Endodermal cell (in vitro differentiated cells): ENCODE measurements at places on chromosomes 7 and 10. TPM values are rescaled to one million over a fixed set of nuclear protein-coding genes. Genes with fewer than 3 reads are reported as not detected.

COL17A1 gene
- total RNA-seq, result 1.1 and 1.7 TPM in 2 replicates

IFIT1B gene
- not detected in 2 replicates for total RNA-seq

CPA1 gene
- not detected in 2 replicates for total RNA-seq

ASIC3 gene
- 1.2 to 2.5 TPM (median 2.2 TPM) in 3 replicates for total RNA-seq

SPDYE16 gene
- not detected in 3 replicates for total RNA-seq

OR9A2 gene
- total RNA-seq, result not detected in 2 replicates

NRP1 gene
- 22.1 and 30.6 TPM in 2 replicates for total RNA-seq

ANXA11 gene
- total RNA-seq, result 120 to 138 TPM (median 134 TPM) in 3 replicates

CCL24 gene
- total RNA-seq, result not detected in 3 replicates

MMD2 gene
- total RNA-seq, result not detected in 3 replicates

GIMAP4 gene
- 0.33 TPM in 1 of 2 replicates, not detected in the other for total RNA-seq

HECW1 gene
- 3.8 and 4.6 TPM in 2 replicates for total RNA-seq

HYAL4 gene
- 0.52 to 1.2 TPM (median 0.86 TPM) in 3 replicates for total RNA-seq

TPST1 gene
- 40.6 and 43.8 TPM in 2 replicates for total RNA-seq

CYP2C19 gene
- 0.22 TPM in 1 of 2 replicates, not detected in the other for total RNA-seq

OR2A2 gene
- not detected in 2 replicates for total RNA-seq

SGMS1 gene
- total RNA-seq, result 14.3 and 15.3 TPM in 2 replicates

EPHA1 gene
- 54.4 to 70.9 TPM (median 70.0 TPM) in 3 replicates for total RNA-seq

GPR158 gene
- 0.06 to 0.19 TPM (median 0.09 TPM) in 3 replicates for total RNA-seq

AS3MT gene
- 10.2 and 11.8 TPM in 2 replicates for total RNA-seq

CRTAC1 gene
- total RNA-seq, result 0.13 to 0.28 TPM (median 0.17 TPM) in 3 replicates

TMEM184A gene
- 4.6 to 5.7 TPM (median 4.9 TPM) in 3 replicates for total RNA-seq

IFT22 gene
- total RNA-seq, result 30.0 to 48.2 TPM (median 44.0 TPM) in 3 replicates

TMEM213 gene
- total RNA-seq, result not detected in 3 replicates

SLC13A1 gene
- total RNA-seq, result not detected in 3 replicates

C10orf95 gene
- total RNA-seq, result 0.40 to 0.93 TPM (median 0.61 TPM) in 3 replicates

CPA2 gene
- 0.32 to 0.70 TPM (median 0.66 TPM) in 3 replicates for total RNA-seq

NPFFR1 gene
- 0.02 TPM in 1 of 2 replicates, not detected in the other for total RNA-seq

VGF gene
- 0.40 TPM in 1 of 3 replicates, not detected in the others for total RNA-seq

PNLIPRP3 gene
- total RNA-seq, result not detected in 2 replicates

EIF5AL1 gene
- total RNA-seq, result 0.22 and 0.23 TPM in 2 replicates

TRIL gene
- total RNA-seq, result 3.3 TPM in 2 replicates

GDF2 gene
- total RNA-seq, result not detected in 2 replicates

CYP3A4 gene
- total RNA-seq, result not detected in 3 replicates

ANKRD30A gene
- not detected in 3 replicates for total RNA-seq

SLC16A12 gene
- 2.3 and 2.4 TPM in 2 replicates for total RNA-seq

CLCN1 gene
- 0.53 TPM in 1 of 2 replicates, not detected in the other for total RNA-seq

PDE6C gene
- not detected in 2 replicates for total RNA-seq

CLRN3 gene
- total RNA-seq, result not detected in 2 replicates

RBM20 gene
- 5.2 and 6.2 TPM in 2 replicates for total RNA-seq

SPAM1 gene
- total RNA-seq, result 0.18 and 0.32 TPM in 2 replicates

UCN3 gene
- not detected in 3 replicates for total RNA-seq

PRTFDC1 gene
- 11.9 to 14.5 TPM (median 13.6 TPM) in 3 replicates for total RNA-seq

PDE1C gene
- 0.32 to 0.96 TPM (median 0.60 TPM) in 3 replicates for total RNA-seq

PRR15 gene
- 3.3 and 3.7 TPM in 2 replicates for total RNA-seq

C10orf53 gene
- not detected in 2 replicates for total RNA-seq

FOXI2 gene
- 14.8 and 17.0 TPM in 2 replicates for total RNA-seq

TACC2 gene
- total RNA-seq, result 15.8 to 34.2 TPM (median 24.5 TPM) in 3 replicates

RBP4 gene
- total RNA-seq, result 0.59 to 0.82 TPM (median 0.63 TPM) in 3 replicates
